ENCODE measurements at places on chromosomes 16 and 17. TPM values are rescaled to one million over a fixed set of nuclear protein-coding genes. Genes with fewer than 3 reads are reported as not detected.

- no peak for DNase-seq
Measured at GRCh38 chr17:44769647-44770084, 10.9 kb downstream of the ADAM11 start.

GRCh38 chr17:74775409-74776043 is 619 bp downstream of the NAT9 start:
- DNase-seq = no peak

DNA sequence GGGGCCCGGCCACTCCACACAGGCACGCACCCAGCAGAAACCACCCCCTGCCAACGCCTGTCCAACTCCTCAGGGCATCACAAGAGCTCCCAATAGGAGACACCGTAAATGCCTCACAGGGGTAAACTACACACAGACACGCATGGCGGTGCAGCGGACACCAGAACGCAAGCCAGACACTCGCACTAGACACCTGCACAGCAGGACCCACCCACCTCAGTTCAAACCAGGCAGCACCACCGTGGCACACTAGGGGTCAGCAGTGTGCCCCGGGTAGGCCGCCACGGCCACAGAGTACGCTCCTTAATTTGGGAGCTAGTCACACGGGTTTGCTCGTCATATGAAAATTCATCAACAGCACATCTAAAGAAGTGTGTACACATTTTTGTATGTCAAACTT is 3.4 kb downstream of the SLC38A10 start:
- peak; percentile 89 for DNase-seq

DNA sequence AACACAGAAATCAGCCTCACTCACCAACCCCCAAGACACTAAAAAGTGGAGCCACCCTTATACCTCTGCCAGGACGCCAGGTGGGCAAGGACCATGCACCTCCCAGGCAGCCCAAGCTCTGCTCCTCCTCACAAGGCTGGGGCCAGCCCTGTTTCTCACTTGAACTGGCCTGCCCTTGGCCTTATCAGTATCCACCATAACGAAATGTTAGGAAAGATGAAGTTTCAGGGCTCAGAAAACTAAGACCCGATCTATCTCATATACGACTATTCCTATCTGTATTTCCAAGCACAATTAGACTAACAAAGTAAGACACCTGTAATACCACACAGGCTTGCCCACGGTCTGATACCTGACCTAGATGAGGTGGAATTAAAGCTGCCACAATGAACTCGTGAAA is 6.9 kb downstream of the FBXO31 start:
- DNase-seq = peak; percentile 20

- no peak for DNase-seq
Measured at GRCh38 chr17:32943206-32943605, 15.3 kb downstream of the TMEM98 start.

GRCh38 chr17:83106056-83106588 is 26.7 kb downstream of the METRNL start:
- DNase-seq = no peak

DNA sequence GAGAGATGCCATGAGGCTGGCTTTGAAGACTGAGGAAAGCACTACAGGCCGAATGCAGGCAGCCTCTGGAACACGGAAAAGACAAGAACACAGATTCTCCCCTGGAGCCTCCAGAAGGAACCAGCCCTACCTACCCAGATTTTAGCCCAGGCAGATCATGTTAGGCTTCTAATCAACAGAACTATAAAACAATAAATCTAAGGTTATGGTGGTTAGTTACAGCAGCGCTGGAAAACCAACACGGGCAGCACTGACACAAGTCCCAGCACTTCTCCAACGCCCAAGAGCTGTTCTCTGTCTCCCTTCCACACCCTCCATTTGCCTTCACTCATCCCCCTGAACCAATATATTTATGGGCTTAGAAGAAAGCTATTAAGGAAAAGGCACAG is 7.5 kb downstream of the ANKRD11 start:
- no peak for DNase-seq

DNA sequence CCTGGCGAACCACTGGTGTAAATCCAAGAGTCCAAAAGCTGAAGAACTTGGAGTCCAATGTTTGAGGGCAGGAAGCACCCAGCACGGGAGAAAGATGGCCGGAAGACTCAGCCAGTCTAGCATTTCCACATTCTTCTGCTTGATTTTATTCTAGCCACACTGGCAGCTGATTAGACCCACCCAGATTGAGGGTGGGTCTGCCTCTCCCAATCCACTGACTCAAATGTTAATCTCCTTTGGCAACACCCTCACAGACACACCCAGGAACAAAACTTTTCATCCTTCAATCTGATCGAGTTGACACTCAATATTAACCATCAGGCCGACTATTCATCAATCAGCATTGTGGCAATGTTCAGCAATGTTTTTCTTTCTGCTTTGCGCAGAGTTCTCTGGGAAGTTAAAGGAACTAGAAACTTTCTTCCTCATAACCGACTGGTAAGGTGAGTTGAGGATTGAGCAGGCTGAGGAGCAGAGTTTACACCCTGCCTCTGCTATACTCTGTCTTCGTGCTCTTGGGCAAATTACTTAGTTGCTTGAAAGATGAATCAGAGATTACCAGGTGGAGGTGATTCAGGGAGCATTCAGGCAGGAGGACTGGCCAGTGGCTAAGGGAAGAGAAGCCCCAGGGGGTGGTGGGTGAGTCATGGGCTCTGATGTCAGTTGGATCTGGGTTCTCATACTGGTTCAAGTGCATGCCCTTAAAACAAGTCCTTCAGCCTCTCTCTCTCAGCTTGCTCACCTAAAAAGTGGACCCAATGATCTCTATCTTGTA is 28.2 kb upstream of the BRD7 start:
- no peak for DNase-seq

- DNase-seq = no peak
Measured at GRCh38 chr16:1057252-1057932, 15.2 kb upstream of the SSTR5 start.

DNA sequence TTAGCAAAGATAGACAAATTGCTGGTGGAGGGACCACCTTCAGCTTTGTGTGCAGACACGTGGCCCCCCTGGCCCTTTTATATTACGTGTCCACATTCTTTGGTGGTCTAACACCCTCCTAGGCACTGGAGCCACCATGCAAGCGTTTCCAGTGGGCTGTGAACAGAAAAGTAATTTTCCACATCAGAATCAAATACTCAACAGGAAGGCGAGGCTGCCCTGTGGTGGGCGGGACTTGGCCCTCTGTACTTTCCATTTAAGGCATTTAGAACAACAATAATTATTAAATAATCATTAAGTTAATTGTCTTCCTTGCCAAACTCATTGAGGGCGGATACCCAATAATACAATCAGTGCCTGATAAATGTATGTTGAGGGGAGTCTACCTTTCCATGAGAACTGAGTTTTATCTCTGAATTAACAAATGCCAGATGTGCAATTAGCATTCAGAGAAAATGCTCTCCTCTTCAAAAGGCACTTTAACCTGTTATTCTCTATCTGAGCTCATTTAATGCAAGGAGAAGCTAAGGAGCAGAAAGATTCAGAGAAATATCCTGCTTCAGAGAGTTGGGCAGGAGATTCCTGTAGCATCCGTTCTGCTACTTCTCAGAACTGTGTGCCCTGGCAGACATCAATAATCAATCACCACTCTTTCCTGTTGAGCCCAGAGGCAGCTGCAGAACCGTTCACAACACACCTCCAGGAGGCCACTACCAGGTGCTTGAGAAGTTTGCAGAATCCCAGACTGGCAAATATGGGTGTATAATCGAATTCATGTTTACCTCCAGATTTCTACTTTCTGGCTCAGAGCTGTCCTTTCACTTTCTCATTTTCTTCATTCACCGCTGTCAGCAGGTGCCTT is 109.4 kb downstream of the CMIP start:
- peak; percentile 26 for DNase-seq

DNA sequence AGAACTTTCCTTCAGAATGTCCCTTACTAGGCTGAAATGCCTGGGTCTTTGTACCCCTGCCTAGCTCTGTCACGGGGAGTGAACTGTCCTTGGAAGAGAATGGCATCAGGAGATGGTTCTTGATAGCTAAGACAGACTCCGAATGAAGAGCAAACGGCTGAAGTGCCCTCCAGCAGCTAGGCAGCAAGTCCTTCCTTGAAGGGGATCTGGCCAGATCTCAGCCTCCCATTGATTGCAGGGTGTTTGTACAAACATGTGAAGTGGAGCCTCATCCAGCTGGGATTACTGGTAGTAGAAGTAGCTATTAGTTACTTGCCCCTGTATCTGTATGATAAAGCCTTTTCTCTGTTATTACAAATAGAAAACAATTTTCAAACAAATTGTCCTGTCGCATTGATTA is 30.9 kb downstream of the LRRC36 start:
- no peak for DNase-seq

- no peak for DNase-seq
Measured at GRCh38 chr17:32445971-32446370, 1.7 kb downstream of the PSMD11 start.

GRCh38 chr17:78672005-78672404 is 94.8 kb upstream of the DNAH17 start:
- DNase-seq = no peak

GRCh38 chr17:80836971-80837481 is 154.6 kb upstream of the CHMP6 start:
- no peak for DNase-seq

DNA sequence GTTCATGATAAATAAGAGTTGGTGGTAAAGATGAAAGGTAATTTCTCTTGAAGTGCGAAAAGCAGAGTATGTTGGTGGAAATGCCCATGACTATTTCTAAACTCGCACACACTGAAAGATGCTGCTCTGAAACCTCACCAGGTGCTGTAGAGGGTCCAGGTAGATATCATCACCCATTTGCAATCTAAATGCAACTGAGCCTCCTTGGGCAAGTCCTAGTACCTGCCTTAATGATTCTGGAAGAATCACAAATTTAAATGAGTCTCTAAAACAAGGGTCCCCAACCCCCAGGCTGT is 5.9 kb upstream of the MMD start:
- DNase-seq = no peak

DNA sequence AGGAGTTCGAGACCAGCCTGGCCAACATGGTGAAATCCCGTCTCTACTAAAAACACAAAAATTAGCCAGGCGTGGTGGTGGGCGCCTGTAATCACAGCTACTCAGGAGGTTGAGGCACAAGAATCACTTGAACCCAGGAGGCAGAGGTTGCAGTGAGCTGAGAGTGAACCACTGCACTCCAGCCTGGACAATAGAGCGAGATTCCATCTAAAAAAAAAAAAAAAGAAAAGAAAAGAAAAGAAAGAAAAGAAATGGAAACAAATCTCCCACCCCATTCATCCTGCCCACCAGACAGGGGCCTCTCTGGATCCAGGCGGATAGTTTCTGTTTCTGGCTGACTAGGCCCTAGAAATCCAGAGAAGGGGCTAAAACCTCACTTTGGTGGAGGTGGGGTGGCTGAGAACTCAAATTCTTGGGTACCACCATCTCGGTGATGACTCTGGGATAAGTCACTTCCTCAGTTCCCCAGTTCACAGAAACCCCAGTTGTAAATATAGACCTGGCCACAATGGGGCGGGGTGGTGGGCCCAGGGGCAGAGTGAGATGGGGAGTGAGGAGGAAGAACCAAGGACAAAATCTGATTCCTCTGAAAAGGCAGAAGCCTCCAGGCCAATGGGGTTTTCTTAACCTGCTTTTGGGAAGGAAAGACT is 22.2 kb downstream of the SOCS1 start:
- DNase-seq = no peak

DNA sequence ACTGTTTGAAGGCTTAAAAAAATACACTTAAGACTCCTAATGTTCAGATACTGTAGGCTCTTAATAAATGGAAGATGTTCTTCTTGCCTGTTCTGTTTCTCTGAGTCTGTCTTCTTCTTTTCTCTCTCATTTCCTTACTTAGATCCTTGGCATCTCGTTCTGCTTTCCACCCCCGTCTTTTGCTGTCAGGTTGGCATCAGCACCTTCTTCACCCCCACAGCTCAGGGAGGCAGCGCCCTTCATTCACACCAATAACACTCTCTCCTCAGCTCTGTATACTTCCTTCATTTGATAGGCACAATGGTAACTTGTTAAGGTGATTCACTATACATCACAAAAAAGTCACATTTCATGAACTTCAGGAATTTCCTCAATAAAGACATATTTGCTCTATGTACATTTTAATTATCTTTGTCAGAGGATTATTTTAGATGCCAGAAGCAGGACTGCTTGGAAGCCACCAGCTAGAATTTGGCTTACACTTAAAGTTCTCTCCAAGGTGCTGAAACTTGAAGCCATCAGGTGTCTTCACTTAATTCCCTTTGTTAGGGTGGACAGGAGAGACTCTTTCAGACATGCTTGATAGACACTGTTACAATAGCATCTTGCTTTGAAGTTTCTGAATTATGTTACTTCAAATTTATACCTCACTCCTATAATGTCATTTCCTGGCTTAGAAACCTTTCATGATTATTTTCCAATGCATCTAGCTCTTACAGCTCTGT is 670.1 kb upstream of the C16orf82 start:
- DNase-seq = no peak

GRCh38 chr17:44549686-44550085 is 7.6 kb upstream of the FZD2 start:
- no peak for DNase-seq

The UNC45B gene
- total RNA-seq = not detected

The MAPT gene
- total RNA-seq = 5.7 TPM

The NHLRC4 gene
- total RNA-seq = 0.65 TPM

The KRT33A gene
- not detected for total RNA-seq

The CHD9NB gene
- 1.0 TPM for total RNA-seq

The SLFN14 gene
- total RNA-seq = not detected

Data from posterior vena cava (tissue), 2 donors.